ENCODE measurements at places on chromosomes 11 and 22.

GRCh38 chr11:112837162-112837826, 123.9 kb upstream of the NCAM1 start:
- no peak for DNase-seq

- DNase-seq, result no peak
Measured at GRCh38 chr22:35697142-35697541, 20.5 kb upstream of the APOL5 start.

DNA sequence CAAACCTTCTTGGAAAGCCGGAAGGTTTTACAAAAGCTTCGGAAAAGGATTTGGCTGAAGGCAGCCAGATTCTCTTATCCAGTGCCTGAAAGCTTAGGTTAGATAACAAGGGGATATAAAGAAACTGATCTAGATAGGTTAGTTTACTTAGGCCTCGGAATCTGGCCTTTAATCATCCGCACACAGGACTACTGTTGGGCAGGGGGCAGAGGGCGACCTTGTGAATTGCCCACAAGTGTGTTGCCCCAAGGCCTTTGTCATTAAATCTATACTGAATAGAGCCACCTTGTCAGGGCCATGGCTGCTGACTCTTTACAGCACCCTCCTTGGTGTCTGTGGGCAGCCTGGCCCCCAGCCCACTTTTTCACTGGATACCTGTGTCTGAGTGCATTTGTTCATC, 9.7 kb upstream of the MTMR2 start:
- DNase-seq, result no peak

- DNase-seq, result peak; percentile 59
Measured at GRCh38 chr11:14500181-14500651, 605 bp upstream of the COPB1 start.

DNA sequence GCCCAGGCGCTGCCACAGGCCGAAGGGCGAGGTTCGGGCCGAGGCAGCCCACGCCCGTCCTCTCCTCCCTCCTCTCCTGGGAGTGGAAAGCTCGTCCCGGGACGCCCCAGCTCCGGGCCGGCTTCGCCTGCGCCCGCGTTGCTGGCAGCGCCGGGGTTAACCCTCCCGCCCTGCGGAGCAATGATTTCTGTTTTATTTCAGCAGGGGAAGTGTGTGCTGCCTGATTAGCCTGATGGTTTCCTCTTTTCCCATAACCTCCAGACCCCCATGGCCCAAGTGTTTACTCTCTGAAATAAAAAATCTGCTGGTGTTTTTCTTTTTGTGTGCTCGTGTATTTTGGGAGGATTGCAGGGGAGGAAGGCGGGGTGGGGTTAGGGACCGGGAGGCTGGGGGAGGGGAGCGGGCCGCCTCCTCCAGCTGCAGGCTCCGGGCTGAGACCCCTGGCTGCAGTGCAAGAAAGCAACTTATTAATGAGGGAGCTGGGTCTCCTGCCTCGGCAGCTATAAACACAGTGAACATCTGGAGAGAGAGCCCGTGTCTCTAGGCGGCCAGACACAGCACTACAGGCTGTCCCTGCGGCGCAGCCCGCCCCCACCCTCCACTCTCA, 38.6 kb downstream of the ETS1 start:
- DNase-seq, result peak; percentile 52

- peak; percentile 98 for DNase-seq
Measured at GRCh38 chr11:57322256-57323166, 2.2 kb downstream of the TNKS1BP1 start.

- peak; percentile 40 for DNase-seq
Measured at GRCh38 chr11:63536669-63537292, at the start of gene PLAAT4. Gene PLAAT4, plus strand, starts transcription at chr11:63536808. Its CDS starts 61 bp downstream, at chr11:63536869.

DNA sequence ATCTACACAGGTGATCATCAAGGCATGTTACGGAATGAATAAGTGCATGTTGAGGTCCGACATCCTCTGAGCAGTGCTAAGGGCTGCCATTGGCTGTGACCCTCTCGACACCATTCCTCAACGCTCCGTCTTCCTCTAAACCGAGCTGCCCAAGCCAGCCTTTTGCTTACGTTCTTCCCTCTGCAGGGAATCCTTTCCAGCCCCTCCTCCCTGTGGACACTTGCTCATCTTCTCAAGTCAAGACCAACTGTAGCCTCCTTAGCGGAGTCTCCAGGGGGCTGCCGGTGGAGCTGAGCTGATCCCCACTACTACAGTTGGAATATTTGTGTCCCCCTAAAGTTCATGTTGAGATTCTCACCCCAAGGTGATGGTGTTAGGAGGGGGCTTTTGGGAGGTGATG, 781.0 kb downstream of the TBC1D22A start:
- no peak for DNase-seq

DNA sequence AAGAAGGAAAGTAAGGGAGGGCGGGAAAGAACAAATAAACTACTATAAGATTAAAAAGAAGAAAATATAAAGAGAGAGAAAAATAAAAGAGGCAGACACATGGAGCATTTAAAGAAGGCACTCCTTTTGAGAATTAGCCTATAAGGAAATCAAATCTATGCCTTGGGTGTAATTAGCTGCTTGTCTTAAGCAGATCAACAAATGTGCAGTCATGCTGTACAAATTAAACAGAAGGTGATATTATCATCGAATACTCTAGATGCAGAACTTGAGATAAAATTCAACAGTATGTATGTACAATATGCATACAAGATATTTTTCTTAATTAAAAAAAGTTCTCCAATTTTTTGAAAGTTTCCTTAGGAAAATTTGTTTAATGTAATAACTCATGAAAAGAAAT, 623.0 kb upstream of the CHORDC1 start:
- DNase-seq, result no peak

- DNase-seq, result no peak
Measured at GRCh38 chr22:48653306-48653705, 1174.4 kb downstream of the BRD1 start.

- DNase-seq, result no peak
Measured at GRCh38 chr22:43109921-43110443, 568 bp upstream of the BIK start.

DNA sequence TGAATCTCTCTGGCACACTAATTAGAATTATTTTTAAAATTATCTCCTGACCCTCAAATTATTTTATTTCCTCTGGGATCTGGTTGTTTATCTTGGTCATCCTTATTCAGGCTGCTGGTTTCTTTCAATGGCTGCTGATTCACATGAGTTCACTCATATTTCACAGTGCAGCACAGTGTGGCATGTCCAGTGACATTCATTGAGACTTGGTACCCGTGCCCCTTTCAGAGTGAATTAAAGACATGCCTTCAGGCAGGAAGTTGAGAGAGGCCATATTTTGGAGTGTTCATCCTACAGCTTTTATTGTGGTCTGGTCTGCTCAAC, 13.5 kb downstream of the DCPS start:
- DNase-seq, result peak; percentile 27

GRCh38 chr22:29617922-29618629, 14.6 kb downstream of the NF2 start:
- peak; percentile 29 for DNase-seq

- DNase-seq, result no peak
Measured at GRCh38 chr11:19803506-19803998, 90.9 kb downstream of the NAV2 start.

- DNase-seq, result no peak
Measured at GRCh38 chr11:2234963-2235362, 35.4 kb downstream of the ASCL2 start.

DNA sequence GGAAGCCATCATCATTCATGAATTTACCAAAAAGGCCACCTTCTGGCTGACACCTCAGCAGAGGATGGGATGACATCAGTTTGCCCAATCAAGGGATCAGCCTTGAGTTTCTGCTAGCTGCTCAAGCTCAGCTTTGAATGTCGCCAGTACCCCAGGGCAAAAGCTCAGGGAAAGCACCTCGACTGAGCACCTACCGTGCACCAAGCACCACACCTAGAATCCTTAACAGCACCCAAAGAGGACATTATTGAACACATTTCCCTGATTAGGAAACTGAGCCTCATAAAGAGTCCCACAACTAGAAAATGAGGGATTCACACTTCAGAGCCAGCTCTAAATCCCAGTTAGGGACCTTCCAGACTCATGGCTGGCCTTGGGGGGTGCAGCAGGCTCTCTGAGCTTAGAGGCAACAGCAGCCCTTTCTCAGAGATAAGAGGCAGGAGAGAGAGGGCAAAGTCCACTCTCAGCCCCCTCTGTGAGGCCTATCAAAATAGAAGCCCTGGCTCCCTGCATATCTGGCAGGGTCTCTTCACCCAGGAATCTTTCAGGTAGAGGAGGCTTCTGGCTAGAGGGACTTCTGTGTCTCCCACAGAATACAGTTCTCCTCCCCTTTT, 13.4 kb upstream of the DAGLA start:
- DNase-seq, result no peak

DNA sequence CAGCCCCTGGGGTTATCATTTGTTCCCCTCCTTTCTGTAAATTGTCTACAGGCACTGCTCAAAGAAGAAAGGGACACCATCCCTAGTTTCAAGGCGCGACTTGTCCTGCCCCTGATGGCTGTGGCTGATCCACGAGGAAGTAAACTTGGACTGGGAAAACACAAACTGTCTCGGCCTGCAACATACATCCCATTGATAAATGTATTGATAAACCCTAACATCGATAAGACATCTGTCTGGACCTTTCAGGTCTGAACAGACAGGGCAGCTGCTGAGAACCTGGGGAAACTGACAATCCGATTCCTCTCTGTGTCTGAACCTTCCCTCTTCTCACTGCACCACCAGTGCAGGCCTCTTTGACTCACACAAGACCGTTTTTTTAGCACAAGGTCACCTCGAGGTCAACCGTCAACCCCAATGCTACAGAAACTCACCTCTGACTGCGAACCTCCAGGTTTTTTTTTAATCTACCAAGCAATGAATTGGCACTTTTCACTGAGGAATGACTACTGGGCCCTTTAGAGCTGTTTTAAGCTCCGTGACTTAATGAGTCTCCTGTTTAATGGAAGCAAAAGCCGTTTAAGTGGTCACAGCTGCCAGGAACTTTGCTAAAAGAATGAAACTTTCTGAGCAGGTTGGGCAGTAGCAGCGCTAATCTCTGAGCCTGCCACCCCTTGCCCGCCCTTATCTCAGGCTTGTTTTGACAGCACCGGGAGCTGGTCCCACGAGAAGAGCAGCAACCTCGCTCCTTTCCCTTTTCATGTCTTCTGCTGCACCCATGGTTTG, 203.8 kb upstream of the TMEM45B start:
- no peak for DNase-seq

DNA sequence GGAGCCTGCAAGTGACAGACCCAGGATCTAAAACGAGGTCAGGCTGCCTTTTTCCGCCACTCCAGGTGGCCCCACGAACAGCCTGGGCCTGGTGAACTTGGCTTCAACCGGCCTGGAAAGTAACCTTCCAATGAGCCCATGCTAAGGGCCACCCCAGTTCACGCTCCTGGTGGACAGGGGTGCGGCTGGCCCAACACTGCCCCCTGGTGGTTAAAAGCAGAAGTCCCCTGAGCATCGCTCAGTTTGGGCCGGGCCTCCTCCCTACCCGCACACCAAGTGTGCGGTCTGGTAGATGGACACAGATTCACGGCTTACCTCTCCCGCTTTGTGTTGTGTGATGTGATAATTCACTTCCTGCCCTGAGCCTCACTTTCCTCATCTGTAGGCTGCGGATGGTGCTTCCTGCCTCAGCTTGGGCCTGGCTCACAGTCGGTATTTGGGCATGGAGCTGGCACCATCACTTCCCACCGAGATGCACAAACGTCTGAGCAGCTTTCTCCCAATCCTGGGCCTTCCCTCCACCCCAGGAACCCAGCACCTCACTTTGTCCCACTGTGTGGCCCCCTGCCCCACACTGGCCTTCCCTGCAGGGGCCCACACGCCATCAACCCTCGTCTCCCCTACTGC, 13.7 kb upstream of the SEC14L3 start:
- DNase-seq, result peak; percentile 31
